ENCODE measurements at places on chromosomes 4 and X.

DNA sequence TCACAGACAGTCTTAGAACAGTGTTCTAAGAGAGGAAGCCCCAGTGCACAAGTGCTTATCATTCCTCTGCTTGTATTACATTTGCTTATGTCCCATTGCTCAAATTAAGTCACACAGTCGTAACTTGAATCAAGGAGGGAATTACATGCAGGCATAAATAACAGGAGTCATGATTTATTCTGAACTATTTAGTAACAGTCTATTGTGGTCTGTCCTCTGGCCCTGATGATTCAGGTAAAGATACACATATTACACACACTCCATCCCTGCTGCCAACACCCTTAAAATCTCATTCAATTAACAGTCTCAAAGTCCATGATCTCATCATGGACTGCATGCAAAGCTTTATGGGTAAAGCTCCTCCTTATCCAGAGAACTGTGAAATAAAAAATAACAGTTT is 60.1 kb downstream of the GRIA2 start:
- DNase-seq: no peak

DNA sequence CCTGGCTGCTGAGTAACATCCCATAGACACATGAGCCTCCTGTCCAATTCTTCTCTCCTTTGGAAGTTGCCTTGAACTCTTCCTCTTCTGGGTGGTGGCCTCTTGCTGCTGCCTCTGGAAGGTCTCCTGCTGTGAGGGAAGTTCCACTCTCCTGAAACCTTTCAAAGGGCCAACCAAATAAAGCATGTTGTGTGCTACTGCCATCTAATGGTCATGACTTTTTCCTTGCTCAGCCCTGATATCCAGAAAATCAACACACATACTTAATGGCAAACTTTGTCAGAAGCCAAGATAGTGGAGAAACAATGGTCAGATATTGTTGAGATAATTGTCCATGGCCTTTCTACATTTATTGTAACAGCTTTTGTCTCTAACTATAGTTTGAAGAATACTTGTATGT is 19.1 kb upstream of the ZXDA start:
- no peak for DNase-seq

- DNase-seq: no peak
These were observed 118.5 kb downstream of the TLL1 start for GRCh38 chr4:165991325-165992180.

GRCh38 chr4:186778134-186778533 is 54.5 kb upstream of the FAT1 start:
- no peak for DNase-seq

DNA sequence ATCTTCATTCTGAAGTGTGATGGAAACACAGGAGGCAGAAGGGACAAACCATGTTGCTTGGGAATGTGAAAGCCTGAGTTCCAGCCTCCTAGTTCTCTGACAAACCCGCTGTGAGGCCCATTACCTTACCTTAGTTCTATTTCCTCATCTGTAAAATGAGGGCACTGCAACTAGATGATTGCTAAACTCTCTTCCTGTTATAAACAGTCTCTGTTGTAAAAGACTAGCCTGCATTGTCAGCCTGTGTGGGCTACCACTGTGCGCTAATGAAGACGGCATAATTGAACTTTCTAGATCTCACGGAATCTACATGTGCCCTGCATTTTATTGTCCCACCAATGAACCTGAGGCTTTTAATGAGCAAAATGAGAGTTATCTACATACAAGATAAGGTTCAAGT is 147.2 kb downstream of the AFF2 start:
- no peak for DNase-seq
